Spleen (tissue), 13 donors: ENCODE measurements at places on chromosomes 1 and 21. TPM values are rescaled to one million over a fixed set of nuclear protein-coding genes. Genes with fewer than 3 reads are reported as not detected.

Gene FAM72A
- polyA plus RNA-seq, result 4.6 TPM

- no peak for DNase-seq
These were observed 29.1 kb downstream of the AK5 start for GRCh38 chr1:77310924-77311323.

DNA sequence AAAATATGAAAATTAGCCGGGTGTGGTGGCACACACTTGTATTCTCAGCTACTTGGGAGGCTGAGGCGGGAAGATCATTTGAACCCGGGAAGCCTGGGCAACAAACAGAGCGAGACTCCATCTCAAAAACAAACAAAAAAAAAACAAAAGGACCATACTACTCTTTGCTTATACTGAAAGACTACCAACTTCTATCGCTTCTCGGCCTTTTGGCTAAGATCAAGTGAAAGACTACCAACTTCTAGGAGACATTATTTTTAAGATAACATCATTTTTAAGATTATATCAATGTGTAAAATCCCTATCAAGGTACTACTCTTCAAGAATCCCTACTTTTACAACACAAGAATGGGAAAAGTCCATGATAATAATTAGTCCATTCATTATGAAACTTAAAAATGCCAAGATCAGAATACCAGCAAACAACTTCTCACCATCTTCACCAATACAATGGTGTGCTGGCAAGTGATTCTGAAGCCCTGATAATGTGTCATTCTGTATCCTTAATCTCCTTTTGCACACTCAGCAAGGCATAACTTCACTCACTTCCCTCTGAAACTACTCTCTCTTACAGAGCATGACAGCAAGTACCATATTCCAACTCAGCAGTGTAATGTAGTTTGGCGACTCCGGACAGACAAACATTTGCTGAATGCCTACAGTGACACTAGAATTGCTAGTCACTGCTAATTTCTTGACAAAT is 1.7 kb downstream of the PTP4A2 start:
- DNase-seq, result no peak

Gene NFIA
- polyA plus RNA-seq, result 3.1 TPM

Gene ANKRD65
- 4.3 TPM for polyA plus RNA-seq

DNA sequence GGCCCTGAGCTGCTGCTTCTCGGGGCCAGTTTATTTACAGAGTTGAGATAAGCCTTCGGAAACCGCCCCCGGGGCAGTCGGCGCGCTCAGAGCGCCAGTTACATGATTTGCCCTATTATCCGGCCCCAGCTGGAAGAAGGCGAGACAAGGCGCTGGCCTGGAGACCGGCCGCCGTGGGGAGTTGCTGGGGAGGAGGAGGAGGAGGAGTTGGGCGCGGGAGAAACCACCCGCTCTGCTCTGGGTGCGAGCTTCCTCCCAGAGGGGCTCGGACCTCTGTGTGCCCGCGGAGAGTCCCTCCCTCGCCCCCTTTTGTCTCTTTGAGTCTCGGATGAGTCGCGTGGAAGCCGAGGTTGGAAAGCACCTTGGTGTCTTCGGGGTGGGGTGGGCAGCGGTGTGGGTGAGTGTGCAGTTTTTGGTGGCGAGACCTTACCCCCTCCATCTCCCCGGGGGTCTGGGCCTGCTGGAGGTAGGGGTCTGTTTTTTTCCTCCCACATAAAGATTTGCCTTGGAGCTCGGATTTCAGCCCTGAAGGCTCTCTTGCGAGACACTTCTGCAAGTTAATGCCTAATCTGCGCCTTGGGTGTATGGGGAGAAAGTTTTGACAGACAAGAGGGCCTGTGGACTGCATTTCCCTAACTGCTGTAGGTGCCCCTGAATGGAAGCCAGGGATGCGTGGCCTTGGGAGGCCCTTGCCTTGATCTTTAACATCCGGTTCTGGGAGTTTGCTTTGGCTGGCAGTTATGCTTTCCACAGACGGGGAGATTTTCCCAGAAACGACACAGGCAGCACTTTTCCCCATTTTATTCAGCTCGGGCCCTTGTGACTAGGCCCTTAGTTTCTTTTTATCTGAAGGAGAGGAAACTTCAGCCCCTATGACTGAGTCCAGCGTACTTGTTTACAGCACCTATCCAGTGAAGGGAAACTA is 80.0 kb downstream of the NDUFS5 start:
- DNase-seq, result peak; percentile 82

DNA sequence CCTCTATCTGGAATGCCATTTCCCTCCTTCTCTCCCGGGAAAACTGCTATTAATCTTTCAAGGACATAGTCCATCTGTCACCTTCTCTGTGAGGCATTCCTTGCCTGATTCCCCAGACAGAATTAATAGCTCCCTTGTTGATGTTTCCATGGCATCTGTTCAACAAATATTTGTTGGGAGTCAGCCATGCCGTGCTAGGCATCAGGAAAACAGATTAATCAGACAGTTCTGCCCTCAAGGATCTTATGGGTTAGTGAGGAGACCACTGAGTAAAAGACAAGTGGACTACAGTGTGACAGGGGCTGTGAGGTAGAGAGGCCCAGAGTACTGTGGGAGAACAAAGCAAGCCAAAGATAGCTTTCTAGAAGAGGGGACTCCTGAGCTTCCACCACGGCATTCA is 11.4 kb upstream of the MAGOH start:
- no peak for DNase-seq

DNA sequence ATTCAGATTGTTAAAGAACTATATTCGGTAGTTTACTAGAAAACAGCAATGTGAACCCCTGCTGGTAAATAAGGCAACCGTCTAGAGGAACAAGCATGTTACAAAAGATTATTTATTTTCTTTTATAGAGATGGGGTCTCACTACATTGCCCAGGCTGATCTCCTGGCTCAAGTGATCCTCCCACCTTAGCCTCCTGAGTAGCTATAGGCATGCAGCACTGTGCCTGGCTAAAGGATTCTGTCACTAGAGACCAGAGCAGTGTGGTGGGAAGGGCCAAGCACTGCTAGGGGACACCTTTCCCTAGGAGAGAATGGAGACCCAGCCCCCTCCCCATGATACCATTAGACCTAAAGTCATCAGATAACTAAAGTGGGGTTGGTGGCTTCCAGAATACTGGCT is 28.9 kb downstream of the SLC27A3 start:
- DNase-seq, result no peak

DNA sequence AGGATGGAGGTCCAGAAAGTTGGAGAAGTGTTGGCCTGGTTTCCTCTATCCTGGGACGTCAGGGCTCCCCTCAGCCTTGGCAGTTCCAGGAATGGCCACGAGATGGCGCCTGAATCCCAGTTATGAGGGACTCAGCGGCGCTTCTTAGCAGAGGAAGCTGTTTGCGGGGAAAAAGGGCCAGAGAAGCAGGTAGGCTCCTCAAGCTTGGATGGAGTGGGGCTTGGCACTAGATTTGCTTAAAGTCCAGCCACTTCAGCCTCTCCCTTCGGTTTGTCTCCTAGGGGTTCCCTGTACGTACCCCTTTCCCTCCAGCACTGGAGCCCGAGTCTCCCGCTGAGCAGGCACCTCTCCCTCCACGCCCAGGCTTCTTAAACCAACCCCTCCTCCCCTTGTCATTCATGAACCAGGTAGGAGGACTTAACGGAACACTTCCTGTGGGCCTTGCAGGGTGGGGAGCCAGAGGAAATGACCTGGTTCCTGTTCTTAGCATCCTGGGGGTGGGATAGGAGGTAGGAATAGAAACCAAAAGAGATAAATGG is 32.0 kb upstream of the TENT5B start:
- peak; percentile 96 for DNase-seq

GRCh38 chr1:117388328-117388727 is 21.1 kb downstream of the MAN1A2 start:
- no peak for DNase-seq

DNA sequence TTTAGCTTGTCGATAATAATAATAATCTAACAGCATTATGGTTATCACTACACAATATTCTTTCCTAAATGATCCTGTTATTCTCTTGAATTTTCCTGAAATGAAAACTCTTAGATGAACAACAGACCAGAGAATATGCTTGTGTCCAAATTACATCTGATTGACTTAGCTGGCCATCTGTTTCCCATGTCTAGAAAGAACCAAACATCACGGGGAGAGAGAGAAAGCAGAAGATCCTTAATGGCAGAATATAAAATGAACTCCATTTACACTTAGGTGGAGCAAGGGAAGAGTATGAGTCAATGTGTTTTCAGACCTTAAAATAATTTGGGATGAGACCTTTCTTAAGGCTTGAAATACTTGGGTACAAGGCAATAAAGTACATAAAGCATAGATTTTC is 162.2 kb downstream of the DSCAM start:
- DNase-seq, result no peak

DNA sequence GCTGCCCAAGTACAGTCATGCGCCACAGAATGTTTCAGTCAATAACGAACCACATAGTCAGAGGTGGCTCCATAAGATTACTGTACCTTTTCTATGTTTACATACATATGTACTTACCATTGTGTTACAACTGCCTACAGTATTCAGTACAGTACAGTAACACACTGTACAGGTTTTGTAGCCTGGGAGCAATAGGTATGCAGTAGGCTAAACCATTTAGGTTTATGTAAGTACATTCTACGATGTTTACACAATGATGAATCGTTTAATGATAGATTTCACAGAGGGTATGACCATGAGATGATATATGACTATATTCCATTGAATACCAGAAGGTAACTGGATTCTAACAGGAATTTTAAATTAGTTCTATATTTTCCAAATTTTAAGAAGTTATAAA is 10.5 kb downstream of the YY1AP1 start:
- no peak for DNase-seq

- DNase-seq, result no peak
These were observed 143.5 kb downstream of the C1orf94 start for GRCh38 chr1:34320053-34320669.

- DNase-seq, result no peak
These were observed 23.3 kb downstream of the ETNK2 start for GRCh38 chr1:204128464-204128963.

- no peak for DNase-seq
These were observed 30.5 kb upstream of the RC3H1 start for GRCh38 chr1:174052621-174053020.

DNA sequence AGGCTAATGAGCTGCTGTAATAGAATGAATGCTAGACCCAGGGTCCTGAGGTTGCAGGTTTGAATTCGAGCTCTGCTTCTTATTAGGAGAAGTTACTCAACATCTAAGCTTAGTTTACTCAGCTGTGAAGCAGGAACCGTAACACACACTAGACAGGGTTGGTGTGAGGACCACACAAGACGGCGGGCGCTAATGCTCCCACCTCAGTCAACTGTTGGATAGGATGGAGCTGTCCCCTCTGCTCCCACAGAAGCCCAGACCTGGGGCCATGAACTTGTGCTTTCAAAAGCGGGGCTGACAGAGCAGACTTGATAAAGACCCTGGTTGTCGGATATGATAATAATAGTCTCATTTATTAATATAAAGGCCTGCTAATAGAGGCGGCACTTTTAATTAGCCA is 98.4 kb upstream of the CD34 start:
- DNase-seq, result no peak

GRCh38 chr1:52904927-52905698 is 16.4 kb downstream of the ECHDC2 start:
- DNase-seq, result no peak

GRCh38 chr1:153217212-153217611 is at the start of gene PRR9:
Gene PRR9 (plus strand): TSS chr1:153217584. CDS start chr1:153218145, 561 bp downstream.
- no peak for DNase-seq

- DNase-seq, result peak; percentile 19
These were observed 271.3 kb downstream of the NPHP4 start for GRCh38 chr1:5720936-5721335.

Gene TRIM46
- polyA plus RNA-seq, result 0.46 TPM
